Kasumi-1 (cell line): ENCODE measurements at places on chromosomes 1 and 21.

DNA sequence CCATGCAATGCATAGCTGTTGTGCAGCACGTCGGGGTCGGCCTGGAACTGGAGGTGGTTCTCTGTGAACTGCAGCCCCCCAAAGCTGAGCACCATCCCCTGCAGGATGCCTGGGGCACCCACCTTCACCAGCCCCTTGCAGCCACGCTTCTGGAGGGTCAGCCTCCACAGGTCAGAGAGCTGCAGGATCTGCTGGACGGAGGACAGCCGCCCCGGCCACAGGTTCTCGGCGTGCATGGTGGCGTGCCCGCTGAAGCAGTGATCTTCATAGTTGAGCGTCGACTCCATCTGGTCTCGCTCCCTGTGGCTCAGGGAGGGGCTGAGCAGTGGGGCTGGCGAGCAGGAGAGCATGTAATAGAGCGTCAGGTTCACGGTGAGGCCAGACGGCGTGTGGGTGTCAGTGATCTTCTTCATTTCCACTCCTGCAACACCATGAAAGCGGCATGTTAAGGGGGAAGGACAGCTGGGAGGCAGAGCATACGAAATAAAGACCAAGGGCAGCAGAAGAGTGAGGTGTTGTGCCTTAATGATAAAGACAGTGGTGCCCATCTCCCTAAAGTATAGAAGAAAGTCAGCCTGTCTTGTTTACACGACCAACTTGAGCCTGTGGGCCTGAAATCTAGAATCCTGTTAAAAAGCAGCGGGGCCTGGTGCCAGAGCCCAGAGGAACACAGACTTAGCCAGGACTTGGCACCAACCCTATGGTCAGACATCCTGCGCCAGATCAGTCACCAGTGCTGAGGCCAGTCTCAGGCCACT, 3.0 kb downstream of the KIAA2013 start:
- no peak for DNase-seq

DNA sequence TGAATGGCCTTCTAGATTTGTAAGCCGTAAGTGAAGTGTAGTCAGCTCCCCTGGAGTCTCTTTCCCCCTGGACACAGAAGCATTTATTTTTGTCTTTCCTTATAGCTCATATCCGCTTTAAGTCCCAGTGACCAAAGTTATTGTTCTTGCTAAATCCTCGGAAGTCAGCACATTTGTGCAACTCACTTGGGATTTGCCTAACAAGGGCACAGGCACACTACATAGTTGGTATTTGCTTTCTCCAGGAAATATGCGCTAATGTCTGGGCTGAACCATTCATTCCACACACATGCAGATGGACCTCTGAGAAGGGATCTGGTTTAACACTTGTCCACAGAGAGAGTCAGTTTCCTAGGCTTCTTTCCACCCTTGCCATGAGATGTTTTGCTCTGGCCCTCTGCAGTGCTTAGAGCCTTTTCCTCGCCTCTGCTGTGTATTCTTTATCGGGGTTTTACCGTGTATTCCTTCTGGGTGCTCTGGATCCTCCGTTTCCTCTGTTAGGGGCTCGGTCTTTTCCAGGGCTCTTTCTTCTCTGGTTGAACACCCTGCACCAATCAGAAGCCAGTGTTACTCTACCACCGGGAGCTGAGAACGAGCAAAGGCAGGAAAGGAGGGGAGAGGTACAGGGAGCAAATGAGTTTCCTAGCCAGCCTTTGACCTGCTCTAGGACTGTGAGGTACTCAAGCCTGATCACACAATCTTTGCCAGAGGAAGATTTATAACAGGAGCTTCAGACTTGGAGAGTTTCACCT, 72.4 kb downstream of the ABCA4 start:
- no peak for DNase-seq

GRCh38 chr1:36187800-36188593, 32.0 kb downstream of the MAP7D1 start:
- peak; percentile 78 for DNase-seq

DNA sequence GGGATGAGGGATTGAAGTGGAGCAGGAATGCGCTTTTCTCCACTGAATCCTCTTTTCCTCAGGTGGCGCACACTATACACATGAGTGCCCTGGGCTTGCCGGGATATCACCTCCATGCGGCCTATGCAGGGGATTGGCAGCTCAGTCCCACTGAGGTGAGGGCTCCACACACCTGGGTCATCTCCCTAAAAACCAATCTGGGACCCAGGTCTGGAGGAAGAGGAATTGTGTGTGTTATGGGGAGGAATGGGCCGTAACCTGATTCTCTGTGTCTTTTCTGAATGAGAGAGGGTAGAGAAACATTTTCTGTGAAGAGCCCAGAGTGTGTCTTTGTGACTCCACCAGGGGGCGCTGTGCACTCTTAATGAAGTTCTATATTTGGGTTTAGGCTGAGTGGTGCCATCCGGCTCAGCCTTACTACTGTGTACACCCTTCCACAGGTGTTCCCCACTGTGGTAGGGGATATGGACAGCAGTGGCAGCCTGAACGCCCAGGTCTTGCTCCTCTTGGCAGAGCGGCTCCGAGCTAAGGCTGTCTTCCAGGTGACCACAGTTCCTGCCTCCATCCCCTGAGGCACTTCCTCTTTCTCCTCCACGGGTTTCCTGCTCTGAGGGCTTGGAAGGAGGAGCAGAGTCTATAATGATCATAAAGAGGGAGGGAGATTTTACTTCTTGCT, 1.5 kb downstream of the TOMM40L start:
- peak; percentile 96 for DNase-seq

DNA sequence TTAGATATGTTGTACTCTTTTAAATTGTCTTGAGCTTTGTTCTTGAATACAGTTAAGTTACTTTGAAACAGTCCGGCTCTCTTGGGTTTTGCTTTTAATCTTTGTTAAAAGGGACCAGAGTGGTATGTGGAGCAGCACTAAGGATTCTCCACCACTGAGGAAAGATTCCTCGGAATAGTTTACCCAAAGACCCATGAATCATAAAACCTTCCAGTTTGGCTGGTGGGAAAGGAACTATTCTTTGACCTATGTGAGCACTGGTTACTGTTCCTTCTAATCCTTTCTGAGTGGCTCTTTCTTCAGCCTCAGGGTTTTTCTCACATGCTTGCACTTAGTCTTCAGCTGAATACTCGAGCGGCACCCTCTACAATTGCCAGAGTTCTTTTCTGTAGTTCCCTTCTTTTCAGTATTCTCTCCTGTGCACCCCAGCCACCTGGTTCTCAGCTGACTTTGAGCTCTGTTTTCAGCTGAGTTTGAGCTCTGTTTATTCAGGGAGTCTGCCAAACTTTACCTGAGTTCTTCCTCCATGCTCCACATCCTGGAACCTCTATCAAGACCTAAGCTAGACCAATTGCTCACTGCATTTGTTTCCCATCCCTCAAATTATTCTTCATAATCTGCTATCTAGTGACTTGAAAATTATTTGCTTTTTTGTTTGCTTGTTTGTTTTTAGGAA, 253.8 kb upstream of the PLXNA2 start:
- no peak for DNase-seq

DNA sequence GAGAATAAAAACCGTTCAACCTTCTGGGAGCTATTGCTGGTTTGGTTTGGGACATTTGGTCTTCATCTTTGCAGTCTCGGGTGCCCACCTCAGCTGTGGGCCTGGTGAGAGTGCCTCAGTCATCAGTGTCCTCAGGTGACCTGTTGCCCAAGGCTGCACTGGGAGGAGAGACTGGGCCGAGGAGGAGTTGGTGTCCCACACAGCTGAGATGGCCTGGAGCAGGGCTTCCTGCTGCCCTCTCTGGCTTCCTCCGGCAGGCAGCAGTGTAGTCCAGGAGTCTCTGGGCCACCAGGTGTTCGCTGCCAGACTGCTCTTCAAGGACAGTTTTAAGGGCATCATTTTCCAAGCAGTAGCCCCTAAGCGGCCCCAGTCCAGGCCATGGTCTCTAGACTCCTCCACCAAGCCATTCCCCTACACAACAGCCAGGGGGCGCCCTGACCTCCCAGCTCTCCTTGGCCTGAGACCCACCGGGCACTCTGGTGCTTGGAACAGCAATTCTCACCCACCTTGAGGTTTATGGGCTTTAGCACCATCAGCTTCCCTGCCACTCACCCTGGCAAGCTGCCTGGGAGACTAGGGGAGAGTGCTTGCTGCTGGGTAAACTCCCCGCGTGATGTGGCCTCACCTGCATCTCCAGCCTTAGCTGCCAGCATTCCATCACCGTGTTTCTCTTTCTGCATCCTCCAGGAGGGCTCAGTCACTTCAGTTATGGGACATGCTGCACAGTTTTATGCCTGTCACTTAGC, 9.1 kb upstream of the SYTL1 start:
- peak; percentile 39 for DNase-seq

DNA sequence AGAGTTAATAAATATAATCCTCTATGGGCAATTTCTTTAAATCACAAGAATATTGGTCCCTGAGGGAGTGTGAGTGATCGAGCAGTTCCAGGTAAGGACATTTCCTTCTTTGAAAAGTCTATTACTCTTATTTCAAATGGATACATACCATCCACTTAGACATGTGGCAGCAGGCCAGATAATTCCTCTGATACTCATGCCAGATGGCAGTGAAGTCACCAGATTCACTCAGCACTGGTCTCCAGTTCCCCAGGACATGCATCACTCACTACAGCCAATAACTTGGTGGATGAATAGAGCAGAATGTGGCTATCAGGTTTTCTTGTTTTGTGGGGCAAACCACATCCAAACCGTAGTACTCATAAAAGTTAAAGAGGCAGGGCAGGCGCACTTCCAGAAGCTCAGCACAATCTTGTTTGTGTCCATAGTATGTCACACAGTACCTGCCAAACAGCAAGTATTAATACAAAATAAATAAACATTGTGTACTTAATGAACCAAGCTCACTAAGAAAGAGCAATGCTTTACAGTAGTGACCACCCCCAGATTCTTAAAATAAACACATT, 74.2 kb upstream of the CD53 start:
- DNase-seq: no peak

DNA sequence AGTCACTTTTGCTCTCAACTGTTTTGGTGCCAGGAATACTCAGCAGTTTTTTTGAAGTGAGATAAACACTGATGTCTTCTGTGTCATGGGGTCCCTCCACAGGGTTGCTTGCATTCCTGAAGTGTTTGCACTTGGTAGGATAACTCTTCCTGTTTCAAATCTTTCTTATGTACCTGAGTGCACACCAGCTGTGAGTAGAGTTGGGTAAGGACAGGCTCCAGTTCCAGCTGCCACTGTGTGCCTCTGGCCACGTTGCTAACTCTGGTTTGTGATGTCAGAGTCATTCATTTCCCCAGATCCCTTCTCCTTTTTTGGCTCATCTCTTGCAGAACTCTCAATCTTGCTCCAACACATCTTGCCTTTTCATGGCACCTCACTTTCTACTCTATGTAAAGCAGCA, 356.3 kb upstream of the B3GALT2 start:
- DNase-seq: peak; percentile 4

- no peak for DNase-seq
Observed at GRCh38 chr21:37878946-37879660, 37.2 kb downstream of the KCNJ6 start.

- no peak for DNase-seq
Observed at GRCh38 chr1:201945157-201945556, 1.2 kb downstream of the LMOD1 start.

- no peak for DNase-seq
Observed at GRCh38 chr1:29171089-29171488, 10.6 kb downstream of the SRSF4 start.

- DNase-seq: peak; percentile 24
Observed at GRCh38 chr1:79556189-79556588, 549.7 kb upstream of the ADGRL4 start.

GRCh38 chr1:170445096-170445495, 86.9 kb upstream of the GORAB start:
- no peak for DNase-seq

DNA sequence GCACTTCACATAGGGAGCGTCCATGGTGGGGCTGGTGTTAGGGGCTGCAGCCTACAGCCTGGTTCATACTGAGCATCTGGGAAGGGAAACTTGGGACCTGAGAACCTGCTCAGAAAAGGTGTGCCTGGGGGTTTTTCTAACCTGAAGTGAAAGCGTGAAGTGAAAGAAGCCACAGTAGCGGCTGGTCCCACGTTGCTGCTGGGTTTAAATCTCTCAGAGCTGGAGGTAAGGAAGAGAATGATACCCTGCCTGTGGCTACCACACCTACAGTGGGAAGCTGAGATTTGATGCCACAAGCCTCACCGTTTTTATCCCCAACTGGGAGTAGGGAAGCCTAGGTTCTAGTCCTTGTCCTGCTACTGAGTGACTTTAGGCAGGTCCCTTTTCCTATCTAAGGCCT, 21.0 kb upstream of the FUCA1 start:
- no peak for DNase-seq

DNA sequence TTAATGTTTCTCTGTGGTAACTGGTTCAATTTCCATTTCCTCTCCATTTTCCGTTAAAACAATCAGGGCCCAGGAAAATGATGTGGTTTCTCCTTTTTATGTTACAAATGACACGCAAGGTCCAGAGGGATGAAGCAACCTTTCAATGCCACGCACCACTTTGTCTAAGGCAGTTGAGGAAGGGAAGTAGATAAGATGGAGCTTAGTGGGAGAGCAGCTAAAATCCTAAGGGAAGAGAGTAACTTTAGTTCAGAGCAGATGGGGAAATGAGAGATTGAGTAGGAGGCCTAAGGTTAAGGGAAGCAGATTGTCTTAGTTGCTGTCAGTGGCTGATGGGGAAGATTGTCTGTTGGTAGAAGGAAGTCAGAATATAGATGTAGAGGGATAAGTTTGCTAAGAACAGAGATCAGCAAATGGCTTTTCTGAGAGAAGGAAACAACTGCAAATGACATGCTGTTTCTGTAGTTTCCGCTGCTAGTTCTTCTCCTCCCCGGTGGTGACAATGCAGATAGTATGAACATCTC, 660 bp downstream of the CD1C start:
- DNase-seq: peak; percentile 68

- no peak for DNase-seq
Observed at GRCh38 chr1:160122978-160123495, 7.5 kb downstream of the ATP1A2 start.

DNA sequence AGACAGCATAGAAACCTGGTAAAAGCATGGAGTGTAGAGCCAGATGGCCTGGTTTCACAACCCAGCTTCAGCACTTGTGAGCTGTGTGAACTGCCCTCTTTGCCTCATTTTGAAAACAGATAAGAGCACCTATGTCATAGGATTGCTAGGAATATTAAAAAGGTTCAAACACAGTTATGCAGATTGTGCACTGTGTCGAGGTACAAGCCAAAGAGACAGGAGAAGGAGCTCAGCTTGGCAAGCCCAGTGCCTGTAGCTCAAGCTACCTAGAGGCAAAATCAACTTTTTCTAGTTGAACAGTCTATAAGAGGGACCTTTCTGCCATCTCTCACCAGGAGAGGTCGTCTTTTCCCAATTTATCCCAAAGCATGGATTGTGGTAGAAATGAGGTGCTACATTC, 5.0 kb downstream of the CHODL start:
- no peak for DNase-seq

DNA sequence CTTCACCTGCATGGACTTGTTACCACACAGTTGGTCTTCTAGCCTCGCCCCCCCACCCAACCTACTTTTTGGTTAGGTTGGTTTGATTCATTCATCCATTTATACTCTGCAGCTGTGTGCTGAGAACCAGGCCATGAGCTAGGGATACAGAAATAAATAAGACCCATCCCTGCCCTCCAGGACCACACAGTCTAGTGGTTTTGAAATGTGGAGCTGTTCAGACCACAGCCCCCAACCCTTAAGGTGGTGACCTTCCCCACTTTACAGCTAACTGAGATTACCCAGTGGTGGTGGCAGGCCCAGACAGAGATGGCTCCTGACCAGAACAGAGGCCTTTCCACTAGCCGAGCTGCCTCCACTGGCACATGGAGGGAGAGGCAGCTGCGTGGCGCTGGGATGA, 37.0 kb downstream of the LRRN2 start:
- DNase-seq: no peak

GRCh38 chr1:63173161-63173560, 149.2 kb upstream of the FOXD3 start:
- no peak for DNase-seq

- no peak for DNase-seq
Observed at GRCh38 chr1:33221385-33221758, 34.9 kb upstream of the ZNF362 start.
